Muscle of leg (tissue), 16 donors: ENCODE measurements at places on chromosomes 3 and 15. TPM values are rescaled to one million over a fixed set of nuclear protein-coding genes. Genes with fewer than 3 reads are reported as not detected.

GRCh38 chr3:40801284-40801741 lies 276.6 kb downstream of the ZNF621 start:
- DNase-seq, result no peak

GRCh38 chr15:82292271-82292670 lies 29.7 kb downstream of the SAXO2 start:
- DNase-seq, result no peak

DNA sequence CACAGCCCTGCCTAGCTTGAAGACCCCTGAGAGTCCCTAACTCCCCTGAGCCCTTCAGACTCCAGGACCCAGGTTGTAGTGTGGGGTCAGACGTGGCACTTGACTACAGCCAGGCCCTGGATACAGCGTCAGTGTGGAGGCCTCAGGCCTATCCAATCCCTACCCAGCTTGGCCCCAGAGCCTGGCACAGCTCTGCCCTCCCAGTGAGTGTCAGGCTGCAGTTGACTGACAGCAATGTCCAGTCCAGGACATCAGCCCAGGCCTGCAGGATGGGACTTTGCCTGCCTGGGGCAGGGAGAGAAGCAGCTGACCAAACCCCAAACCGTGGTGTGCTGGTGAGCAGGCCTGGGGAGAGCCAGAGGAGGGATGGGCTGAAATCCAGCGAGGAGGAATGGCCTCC lies 27.3 kb downstream of the KLF13 start:
- peak; percentile 43 for DNase-seq

- DNase-seq, result no peak
These were observed 124.4 kb downstream of the FAM43A start for GRCh38 chr3:194810076-194810475.

GRCh38 chr3:157785102-157785826 lies 282.0 kb upstream of the VEPH1 start:
- peak; percentile 64 for DNase-seq

ACKR4 gene
- 3.0 TPM for total RNA-seq

CSTA gene
- 0.22 TPM for total RNA-seq

STX19 gene
- total RNA-seq, result 0.04 TPM
